Inflammatory macrophage treated with lipopolysaccharide for 1 hour (primary cell): ENCODE measurements at places on chromosomes 1 and 21.

DNA sequence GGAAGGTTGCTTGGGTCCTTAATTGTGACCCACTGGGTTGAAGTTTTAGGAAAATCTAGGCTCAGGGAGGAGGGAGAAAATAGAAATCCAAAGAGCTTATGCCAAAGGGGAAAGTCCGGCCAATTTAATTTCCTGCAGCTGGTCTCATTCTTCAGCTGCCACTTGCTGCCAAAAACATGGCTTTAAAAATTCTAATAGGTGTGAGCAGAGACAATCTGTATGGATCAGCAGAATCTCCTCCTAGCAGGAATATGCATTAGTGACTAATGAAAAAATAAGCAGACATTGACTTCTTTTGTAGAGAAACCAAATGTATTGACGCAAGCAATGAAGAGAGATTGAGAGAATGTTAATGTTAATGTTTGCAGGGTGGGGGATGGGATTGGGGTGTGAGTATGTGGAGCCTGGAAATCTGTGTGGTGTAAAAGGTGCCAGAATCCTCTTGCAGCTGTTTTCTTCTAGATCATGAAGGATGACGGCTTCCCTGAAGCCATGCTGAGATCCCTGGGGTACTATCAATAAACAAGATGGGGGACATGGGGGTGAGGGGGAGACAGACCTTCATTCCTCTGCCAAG, 35.3 kb downstream of the VWA5B1 start:
- DNase-seq: no peak

- DNase-seq: peak; percentile 15
Measured at GRCh38 chr1:48196237-48196636, 26.3 kb upstream of the SLC5A9 start.

- DNase-seq: no peak
Measured at GRCh38 chr1:224732377-224733026, 116.4 kb downstream of the CNIH3 start.

DNA sequence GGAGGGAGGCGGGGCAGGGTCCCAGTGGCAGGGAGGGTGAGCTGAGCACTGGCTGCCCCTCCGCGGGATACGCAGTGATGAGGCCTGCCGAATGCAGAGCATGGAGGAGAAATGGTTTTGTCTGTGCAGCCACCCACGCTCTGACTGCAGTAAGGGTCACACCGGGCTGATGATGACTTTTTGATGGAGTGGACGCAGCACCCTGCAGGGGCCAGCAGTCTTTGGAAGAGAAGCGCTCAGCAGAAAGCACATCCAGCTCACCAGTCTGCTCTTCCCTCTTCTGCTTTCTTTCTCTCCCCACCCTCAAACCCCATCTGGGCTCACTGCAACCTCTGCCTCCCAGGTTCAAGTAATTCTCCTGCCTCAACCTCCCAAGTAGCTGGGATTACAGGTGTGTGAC, 61.9 kb upstream of the ATP1A1 start:
- no peak for DNase-seq

DNA sequence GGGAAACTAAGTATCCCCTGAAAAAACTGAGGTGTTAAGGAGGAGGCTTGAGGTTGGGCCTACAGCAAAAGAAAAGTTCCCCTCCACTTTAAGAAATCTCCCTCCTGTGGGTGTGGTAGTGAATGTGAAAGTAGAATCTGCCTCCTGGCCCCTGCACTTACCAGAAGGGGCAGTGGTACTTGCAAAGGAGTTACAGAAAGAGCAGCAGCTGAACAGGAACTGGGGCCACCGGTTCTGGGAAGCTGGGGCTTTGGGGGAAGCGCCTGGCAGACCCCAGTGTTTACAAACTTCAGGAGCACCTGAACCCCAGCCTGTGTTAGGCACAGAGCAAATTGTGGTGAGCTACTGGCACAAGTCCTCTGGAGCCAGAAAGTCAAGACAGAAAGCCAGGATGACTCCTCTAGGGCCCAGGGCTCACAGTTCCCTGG, 250.2 kb upstream of the FGGY start:
- peak; percentile 36 for DNase-seq

- DNase-seq: no peak
Measured at GRCh38 chr1:21234779-21235178, 55.5 kb downstream of the ECE1 start.

DNA sequence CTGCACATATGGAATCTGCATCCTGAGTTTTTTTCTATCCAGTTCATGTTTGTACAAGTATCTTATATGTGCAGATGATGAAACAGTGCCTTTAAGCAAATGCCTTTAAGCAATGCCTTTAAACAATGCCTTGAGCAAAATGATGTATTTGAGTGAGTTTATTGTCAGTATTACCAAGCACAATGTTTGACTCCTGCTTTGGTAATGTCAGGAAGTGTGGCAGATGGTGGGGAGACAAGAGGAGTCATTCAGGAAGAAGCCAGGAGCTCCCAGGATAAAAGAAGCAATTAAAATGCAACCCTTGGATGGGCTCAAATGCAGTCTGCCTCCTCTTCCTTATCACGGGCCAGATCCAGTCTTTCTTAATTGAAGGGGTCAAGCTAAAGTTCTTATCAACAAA, 108.7 kb upstream of the KCNJ15 start:
- DNase-seq: no peak

- DNase-seq: no peak
Measured at GRCh38 chr1:229326601-229327000, 16.2 kb downstream of the CCSAP start.
